ENCODE measurements at places on chromosomes 7 and 10.

- DNase-seq = no peak
Measured at GRCh38 chr7:27109466-27110185, 7.1 kb upstream of the HOXA2 start.

GRCh38 chr10:97601268-97602215, 12.0 kb downstream of the C10orf62 start:
- DNase-seq = no peak

DNA sequence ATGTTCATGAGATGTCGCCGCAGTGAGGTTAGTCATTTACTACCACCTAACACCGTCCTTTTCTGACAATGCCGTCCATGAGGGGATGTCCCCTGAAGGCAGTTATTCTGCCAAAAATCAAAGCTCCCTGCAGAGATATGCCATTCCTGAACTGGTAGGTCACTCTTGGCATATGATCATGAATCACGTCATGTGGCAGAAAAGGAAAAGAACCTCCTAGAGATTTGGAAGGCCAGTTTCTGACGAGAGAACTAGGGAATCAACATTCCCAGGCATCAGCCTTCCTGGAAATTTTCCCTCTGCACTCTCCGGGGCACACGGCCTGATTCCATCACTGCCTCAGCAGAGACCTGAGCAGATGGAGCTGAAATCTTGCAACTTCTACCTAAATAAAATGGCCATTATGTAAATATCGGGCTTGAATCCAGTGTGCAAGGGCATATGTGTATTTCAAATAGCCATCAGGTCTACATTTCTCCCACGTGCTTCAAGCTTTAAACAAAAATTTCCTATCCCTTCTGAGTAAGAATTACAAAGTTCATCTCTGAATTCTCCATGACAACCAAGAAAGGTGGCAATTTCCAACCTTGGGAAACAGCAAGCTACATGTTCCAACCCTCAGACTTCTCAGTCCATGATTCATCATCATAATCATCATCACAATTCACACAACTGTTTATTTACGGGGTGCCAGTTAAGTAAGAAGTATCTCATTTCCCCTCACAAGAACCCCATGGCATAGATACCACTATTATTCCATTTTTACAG, 46.5 kb downstream of the AMPH start:
- no peak for DNase-seq

GRCh38 chr10:88983939-88984338, 6.7 kb upstream of the FAS start:
- DNase-seq = no peak

- peak; percentile 88 for DNase-seq
Measured at GRCh38 chr7:63925626-63926460, 72.8 kb upstream of the ZNF722 start.

DNA sequence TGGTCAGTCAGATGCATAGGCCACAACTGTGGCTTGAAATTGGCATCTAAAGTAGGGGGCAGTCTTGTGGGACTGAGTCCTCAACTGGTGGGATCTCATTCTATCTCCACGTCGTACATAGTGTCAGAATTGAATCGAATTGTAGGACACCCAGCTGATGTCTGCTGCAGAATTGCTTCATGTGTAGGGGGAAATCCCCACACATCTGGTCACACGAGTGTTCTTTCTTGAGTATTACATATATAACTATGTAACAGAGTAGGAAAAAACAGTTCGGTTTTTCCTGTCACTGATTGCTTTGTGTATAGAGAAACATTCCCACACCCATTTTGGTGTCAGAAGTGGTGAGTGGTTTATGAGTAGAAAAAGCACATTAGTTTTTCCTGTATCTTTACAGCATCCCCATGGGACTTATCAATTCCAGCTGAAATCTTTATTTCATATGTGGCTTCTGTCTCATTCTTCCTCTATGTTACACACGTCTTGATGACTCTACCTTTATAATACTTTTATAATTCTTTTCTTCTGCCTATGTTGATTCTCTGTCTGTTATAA, 79.4 kb upstream of the PCGF5 start:
- no peak for DNase-seq

DNA sequence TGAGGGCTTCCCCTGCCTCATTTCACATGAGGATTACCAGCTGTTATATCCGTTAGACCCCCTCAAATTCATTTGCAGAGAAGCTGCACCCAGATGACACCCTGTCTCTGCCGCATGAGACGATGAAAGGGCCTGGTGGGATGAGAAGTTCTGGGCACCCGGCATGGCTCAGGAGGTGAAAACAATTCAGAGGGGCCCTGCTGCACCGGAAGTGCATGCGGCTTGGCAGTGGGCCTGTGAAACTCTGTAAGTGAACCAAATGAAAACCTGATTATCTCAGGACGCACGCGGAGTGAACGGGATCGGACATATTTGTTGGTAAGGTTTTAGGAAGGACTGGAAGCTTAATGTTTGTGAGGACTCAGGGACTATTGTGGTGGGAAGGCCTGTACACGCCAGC, 511.2 kb downstream of the TCERG1L start:
- no peak for DNase-seq

- DNase-seq = no peak
Measured at GRCh38 chr7:123484199-123484598, 50.2 kb downstream of the IQUB start.

- no peak for DNase-seq
Measured at GRCh38 chr7:47508389-47509380, 73.2 kb downstream of the TNS3 start.

DNA sequence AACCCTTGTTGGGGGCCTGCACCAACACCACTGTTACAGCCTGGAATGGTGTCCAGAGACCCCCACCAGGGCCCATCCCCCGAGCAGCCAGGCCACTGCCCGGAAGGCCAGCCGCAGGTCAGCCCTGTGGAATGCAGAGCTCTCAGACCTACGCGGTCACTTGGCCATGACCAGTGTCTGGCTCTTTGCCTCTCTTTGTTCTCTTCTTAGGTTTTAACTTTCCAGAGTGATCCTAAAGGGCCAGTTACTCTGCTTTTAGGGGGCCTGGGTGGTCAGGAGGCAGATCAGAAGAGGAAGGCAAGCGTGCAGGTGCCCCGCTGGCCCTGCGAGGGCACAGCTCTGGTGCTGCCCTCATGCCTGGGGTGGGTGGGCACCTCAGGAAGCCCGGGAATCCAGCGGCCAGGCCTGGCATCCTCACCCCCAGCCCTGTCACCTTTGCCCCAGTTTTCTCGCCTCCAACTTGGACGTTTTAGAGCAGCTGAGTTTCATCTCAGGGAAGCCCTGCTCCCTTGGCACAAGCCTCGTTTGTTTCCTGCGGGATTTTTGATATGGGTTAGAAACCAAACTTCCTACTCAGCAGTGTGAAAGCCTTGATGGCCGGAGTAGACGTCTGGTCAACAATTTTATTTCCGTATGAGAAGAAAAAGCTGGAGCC, 62.5 kb upstream of the CHST15 start:
- no peak for DNase-seq

DNA sequence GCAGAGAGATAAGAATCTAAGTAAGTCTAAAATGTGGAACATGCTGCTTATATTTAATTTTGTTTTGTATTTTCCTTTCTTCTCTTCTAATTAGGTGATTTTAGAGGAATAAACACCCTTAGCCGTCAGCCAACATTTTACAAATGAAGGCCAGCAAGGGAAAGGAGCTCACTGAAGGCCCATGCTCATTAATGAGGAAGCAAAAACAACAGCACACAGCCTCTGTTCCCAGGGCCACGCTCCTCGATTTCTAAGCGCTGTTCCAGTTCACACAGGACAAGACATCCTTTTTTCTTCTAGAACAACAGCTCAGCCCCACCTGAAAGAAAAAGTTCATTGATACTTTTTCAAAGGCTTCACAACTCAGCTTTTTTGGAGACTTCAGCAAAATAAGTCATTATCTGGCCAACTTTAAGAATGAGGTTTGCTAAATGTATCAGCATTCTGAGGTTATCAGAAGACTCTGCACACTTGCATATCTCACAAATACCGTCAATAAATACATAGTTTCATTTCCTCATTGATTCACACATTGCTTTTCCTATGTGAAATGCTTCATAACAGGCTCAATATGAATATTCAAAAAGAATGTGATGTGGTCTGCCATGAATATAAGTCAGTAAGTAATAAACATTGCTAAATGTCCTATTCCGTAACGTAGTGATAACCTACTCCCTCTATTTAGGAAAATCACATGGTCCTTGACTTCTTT, 34.8 kb upstream of the SFMBT2 start:
- DNase-seq = no peak

DNA sequence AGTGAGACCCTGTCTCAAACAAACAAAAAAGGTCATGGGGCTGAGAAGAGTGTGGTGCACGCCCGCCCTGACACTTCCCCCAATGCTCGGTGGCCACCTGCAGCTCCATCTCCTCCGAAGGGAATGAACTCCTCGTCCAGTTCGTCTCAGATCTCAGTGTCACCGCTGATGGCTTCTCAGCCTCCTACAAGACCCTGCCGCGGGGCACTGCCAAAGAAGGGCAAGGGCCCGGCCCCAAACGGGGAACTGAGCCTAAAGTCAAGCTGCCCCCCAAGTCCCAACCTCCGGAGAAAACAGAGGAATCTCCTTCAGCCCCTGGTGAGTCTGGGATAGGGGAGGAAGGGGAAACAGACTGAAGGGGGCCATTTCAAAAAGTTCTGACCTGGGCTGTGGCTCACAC, 4.2 kb downstream of the PCOLCE start:
- DNase-seq = no peak

DNA sequence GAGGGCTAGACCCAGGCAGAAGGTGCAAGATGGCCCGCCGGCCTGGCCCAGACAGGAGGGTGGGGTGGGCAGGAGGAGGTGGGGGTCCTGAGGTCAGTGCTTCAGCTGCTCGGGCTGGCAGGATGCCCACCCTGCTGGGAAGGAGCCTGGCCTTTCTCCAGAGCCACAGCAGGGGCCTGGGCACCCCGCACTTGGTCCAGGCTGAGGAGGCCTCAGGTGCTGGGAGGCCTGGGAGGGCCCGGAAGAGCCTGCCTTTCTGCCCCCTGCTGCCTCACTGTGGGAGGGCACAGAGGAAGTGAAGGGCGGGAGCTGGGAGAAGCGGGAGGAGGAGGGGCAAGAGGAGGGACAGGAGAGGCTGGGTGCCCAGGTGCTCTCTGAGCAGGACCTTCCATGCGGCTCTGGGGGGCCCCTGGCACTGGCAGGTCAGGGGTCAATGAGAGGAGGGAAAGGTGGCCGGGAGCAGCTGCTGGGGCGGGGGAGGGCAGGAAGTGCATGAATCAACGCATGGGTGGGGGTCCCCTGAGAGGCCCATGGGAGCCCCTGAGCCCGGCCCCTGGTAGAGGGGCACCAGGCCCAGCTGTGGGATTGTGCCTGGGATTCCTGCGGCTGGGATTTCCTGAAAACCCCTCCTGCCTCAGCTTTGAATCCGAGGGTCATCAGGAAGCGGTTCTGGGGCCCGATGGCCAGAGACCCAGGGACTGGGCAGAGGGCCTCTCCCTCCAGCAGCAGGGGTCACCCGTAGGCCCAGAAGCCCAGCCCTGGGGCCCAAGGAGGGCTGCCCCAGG, 49.9 kb downstream of the PWWP2B start:
- peak; percentile 72 for DNase-seq

- no peak for DNase-seq
Measured at GRCh38 chr10:29105516-29106215, 183.2 kb upstream of the LYZL1 start.

DNA sequence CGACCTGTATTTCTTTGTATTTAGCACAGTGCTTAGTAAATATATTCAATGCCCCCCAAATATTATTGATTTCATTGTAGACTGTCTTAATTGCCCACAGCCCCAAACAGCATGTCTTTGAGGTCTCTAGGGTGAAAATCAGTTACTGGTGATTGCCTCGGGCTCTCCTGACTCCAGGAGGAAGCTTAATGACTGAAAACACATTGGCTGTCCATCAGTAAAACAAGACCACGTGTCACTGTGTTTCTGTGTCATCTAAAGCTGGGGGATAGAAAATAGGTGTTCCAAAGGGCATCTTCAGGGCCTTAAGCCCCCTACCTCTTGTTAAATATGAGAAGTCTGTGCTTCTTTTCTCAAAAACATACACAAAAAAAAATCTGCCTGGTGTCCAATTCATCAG, 67.9 kb downstream of the CACNA2D1 start:
- DNase-seq = no peak

- no peak for DNase-seq
Measured at GRCh38 chr7:77626586-77627308, 69.5 kb upstream of the RSBN1L start.

GRCh38 chr10:77080361-77081027, 557.1 kb downstream of the KCNMA1 start:
- DNase-seq = no peak

GRCh38 chr7:20504060-20504459, 111.4 kb upstream of the ABCB5 start:
- DNase-seq = no peak

DNA sequence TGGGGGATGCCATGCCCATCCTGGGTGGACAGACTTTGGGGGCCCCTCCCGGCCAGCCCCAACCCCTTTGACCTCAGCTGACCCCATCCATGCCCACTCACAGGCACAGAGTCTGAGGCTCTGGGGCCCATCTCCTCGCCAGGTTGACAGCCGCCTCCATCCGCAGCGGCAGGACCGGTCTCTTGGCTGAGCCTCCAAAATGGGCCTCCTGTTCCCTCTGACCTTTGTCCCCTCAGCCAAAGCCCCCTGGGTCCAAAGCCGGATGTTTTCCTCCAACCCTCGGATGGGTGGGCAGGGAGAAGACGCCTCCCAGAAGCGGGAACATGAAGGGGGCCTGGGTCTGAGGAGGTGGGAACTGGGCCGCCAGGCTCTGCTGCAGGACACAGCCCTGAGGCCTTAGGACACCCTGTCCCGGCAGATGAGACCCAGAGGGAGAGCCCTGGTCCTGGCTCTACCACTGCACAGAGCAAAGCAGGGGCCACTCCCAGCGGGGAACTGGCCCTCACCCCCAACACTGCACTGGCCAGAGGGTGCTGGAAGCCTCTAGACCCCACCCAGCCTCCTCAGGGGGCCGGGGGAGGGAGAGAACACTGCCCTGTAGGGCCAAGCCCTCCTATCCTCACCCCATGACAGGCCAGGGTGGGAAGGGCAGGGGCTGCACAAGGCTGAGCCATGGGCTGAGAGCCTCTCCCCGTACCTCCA, 12.6 kb downstream of the PDGFA start:
- DNase-seq = no peak

GRCh38 chr10:44619975-44620374, 235.1 kb upstream of the CXCL12 start:
- DNase-seq = no peak

- DNase-seq = no peak
Measured at GRCh38 chr10:55348534-55348933, 547.5 kb upstream of the PCDH15 start.

DNA sequence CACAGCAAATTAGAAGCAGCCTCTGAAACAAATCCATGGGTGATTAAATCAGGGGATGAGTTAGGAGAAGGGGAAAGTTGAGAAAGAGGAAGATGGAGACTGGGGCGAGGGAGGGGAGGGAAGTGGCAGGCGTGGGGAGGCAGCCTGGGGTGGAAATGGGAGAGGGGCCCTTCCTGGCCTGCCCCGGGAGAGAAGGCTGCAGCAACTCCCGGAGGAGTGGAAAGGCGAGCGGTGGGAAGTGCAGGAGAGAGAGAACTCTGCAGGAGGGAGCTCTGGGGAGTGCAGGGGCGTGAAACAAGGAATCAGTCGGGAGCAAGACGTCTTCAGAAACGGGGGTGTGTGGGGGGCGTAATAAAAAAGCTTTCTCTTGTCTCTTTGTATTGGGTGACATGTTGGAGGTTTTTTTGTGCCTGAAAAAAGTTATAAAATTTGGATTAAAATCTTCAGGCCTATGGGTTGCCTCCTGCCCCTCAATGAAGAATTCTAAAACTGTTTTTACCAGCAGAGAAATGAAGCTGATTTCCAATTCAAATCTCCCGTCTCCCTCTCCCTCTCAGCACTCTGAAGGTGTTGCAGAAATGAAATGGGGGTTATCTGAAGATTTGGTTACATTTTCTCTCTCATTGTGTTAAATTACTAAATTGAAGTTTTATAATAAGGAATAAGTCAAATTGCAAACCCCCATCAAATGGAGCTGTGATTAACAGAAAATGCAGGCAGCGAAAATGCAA, 4.7 kb upstream of the UNCX start:
- no peak for DNase-seq

Data from stimulated activated CD4-positive, alpha-beta T cell treated with anti-CD3 and anti-CD28 coated beads, Interleukin-2, amount 100 ng/mL, for 24 hours (primary cell).